Stimulated activated CD8-positive, alpha-beta memory T cell treated with anti-CD3 and anti-CD28 coated beads, Interleukin-2, amount 100 ng/mL, for 1 hour (primary cell): ENCODE measurements at places on chromosomes 1 and 21.

GRCh38 chr1:100773444-100773843 lies 53.9 kb downstream of the VCAM1 start:
- no peak for DNase-seq

- DNase-seq: no peak
These were observed 51.9 kb upstream of the PRRC2C start for GRCh38 chr1:171433451-171433850.

GRCh38 chr1:178634445-178634844 lies 90.6 kb upstream of the RALGPS2 start:
- DNase-seq: no peak

DNA sequence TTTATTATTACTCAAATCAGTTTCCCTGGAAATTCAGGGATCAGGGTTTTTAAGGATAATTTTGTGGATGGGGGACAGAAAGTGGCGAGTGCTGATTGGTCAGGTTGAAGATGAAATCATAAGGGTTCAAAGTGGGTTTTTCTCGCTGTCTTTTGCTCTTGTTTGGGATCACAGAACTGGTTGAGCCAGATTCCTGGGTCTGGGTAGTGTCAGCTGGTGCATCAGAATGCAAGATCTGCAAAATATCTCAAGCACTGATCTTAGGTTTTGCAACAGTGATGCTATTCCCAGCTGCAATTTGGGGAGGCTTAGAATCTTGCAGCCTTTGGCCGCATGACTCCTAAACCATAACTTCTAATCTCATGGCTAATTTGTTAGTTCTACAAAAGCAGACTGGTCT lies 9.3 kb downstream of the CHI3L2 start:
- DNase-seq: no peak

DNA sequence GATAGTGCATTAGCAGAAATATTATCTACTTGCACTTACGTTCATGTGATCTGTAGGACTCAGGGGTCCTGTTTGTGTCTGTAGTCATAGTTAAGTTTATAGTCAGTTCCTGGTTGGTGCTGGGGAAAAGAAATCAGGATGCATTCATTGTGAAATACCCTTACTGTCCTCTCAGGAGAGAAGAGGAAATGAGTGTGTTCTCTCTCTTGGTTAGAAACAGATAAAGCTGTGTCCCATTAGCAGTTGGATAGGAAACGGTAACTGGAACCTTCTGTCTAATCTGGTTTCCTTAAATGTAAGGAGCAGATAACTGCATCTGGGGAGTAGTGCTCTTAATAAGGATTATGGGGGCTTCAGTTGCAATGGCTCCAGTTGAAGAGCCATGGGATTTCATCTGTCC lies 8.9 kb downstream of the SDCCAG8 start:
- DNase-seq: no peak

GRCh38 chr1:184504040-184504954 lies 117.5 kb downstream of the C1orf21 start:
- no peak for DNase-seq

GRCh38 chr1:25523542-25523941 lies 19.9 kb upstream of the LDLRAP1 start:
- no peak for DNase-seq

GRCh38 chr1:78091215-78091813 lies 45.5 kb downstream of the GIPC2 start:
- no peak for DNase-seq

GRCh38 chr1:248793592-248793991 lies 32.1 kb downstream of the SH3BP5L start:
- DNase-seq: no peak

GRCh38 chr21:44686843-44687561 lies 5.0 kb upstream of the KRTAP12-1 start:
- no peak for DNase-seq

DNA sequence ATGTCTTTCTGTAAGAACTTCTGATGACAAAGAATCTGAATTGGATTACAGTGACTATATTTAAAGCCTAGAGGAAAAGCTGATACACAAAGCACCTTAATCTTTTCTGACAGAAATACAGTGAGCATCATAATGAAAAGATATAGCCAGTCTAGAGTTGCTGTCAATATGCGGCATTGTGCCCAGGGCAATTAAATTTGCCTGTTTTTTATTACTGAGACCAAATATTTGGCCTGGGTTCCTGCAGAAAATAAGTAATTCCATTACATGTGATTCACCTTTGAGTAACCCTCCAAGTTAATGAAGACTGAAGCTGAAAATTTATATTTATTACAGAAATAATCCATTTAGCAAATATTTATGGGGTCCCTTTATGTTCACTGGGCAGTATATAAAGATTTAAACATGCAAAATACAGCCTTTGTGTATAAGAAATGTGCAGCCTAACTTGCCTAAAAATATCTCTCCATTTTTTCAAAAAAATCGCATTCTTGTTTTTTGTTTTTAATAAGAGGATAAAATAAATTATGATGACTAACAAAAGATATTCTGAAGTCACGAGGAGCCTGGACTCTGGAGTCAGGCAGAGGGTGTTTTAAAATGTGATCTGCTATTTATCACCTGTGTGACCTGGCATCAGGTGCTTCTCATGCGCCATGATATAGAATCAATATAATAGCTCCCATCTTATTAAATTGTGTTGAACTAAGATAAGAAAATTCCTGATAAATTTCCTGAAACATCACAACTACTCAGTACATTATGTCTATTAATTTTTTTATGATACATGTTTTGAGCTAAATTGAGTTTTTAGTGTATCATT lies 83.6 kb downstream of the SGIP1 start:
- DNase-seq: no peak

DNA sequence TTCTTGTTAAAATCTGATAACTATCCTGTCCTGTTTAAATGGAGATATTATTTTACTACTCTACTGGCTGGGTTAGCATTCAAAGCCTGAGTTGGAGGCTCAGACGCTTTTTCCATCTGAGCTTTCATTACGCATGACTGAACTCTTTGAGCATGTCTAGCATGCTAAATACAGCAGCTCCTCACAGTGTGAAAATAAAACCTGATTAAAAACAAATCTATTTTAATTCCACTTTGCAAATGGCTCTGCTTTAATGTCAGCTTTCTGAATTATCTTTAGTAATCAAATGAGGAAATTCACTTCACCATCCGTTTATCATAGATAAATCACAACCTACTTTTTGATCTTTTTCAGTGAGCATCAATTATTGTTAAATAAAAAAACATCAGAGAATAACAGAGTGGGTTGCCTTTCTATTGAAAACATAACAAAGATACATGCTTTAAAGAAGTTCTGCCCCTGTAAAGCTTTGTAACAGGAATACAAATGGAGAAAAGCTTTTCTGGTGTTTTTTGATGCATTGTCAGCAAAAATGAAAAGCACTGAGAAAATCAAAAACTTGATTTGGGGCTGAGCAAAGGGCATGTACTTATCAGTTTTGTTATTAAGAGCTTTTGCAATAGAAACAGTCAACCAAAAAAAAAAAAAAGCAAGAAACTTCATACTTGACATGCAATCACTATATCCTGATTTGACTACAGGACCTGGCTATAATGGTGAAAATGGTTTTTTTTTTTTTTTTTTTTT lies 3.5 kb upstream of the SPEN start:
- no peak for DNase-seq

- DNase-seq: no peak
These were observed 122.3 kb downstream of the XCL2 start for GRCh38 chr1:168421399-168422004.

DNA sequence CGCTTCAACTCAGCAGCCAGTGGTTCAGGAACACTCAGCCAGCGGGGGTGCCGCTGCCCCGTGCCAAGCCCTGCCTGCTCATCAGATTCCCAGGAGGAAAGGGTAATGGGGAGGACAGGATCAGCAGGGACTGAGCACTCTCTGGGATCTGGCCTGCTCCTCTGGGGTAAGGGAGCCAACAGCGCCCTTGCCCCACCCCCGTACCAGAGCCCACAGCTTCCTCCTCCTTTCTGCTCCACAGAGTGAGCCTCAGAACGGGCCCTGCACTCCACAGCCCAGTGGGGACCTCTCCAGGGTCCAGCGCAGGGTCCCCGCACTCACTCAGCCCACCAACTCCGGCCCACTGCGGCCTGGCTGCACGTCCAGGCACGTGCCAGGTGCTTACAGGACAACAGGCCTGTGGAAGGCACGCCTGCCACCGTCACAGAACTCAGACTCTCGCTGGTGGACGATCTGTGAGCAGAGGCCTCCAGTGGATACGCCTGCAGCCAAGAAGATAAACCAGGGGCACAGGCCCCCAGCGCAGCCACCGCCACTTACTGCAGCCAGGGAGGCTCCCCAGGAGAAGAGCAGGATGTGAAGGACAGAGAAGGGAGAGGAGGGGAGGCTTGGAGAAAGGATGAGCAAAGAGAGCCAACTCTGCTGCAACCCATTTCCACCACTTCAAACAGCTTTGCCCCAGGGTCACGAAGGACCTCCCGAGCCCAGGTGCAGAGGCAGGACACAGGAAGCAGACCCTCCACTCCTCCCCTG lies 2.1 kb downstream of the MEGF6 start:
- DNase-seq: no peak

DNA sequence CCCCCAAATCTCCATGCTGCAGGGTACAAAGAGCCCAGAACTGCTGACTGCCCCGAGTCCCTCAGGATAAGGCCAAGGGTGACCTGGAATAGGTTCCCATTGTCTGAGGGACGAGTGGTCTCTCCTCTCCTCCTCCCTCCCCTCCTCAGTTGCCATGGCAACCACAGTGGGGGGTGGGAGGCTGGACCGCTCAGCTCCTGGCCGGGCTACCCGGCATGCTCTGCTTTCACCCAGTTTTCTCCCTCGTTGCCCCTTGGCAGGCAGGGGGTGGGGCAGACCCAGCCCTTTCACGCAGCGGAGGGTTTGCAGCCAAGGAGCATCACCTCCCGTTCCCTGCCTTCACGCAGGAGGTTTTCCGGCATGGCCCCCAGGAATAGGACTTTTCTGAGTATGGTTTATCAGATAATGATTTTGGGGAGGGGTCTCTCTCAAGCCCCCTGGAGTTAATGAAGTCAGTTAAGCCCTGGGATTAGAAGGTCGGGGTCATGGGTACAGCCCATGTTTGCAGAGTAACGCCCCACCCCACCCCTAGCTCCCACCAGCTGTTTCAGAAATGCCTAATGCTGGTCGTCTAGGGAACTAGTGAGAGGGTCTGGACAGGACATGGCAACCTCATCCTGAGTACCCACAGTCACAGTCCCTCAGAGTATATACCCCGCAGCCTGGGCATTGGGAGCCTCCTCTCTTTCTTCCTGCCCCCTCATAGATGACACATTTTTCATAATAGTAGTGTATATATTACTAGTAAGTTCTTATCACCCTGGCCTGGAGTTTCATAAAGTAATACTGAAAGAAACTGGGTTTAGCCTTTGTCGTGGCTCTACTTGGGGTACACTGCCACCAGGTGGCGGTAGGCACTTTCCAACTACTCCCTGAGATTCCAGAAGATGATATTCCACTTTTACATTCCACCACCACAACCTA lies 20.7 kb downstream of the C1QB start:
- no peak for DNase-seq

- DNase-seq: no peak
These were observed 19.2 kb downstream of the FMO2 start for GRCh38 chr1:171204296-171204695.

GRCh38 chr1:60620087-60620486 lies 462.3 kb upstream of the NFIA start:
- no peak for DNase-seq

DNA sequence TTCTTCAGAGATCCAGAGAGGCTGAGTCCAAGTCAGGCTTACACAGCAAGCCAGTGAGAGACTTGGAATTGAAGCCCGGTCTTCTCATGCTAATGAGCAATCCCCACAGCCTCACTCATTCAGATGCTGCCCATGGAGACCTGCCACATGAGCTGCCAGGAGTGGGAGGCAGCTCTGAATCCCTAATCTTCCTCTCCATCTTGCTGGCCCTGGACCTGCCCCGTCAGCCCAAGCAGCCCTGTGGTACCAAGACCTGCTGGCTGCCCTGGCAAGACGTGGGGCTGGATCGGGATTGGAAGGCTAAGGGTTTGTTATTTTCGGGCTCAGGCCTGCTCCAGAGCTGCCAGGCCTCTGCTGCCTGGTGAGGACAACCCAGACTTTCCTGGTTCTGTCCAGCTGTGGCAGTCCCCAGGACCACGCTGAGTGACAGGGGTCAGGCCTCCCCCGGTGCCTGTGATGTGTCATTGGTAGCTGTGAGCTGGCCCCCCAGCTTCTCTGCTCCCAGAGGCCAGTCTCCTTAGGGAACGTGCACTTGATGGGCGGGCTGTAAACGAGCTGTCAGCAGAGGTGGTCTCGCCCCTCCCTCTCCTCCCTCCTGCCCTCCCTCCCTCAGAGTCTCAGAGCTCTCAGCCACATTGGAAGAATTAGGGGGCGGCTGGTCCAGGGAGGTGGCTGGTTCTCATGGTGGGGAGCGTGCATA lies 135.0 kb downstream of the FOXD2 start:
- no peak for DNase-seq

GRCh38 chr1:59415881-59416280 lies 119.0 kb downstream of the FGGY start:
- DNase-seq: no peak

GRCh38 chr1:234719454-234720251 lies 109.7 kb upstream of the IRF2BP2 start:
- DNase-seq: no peak

DNA sequence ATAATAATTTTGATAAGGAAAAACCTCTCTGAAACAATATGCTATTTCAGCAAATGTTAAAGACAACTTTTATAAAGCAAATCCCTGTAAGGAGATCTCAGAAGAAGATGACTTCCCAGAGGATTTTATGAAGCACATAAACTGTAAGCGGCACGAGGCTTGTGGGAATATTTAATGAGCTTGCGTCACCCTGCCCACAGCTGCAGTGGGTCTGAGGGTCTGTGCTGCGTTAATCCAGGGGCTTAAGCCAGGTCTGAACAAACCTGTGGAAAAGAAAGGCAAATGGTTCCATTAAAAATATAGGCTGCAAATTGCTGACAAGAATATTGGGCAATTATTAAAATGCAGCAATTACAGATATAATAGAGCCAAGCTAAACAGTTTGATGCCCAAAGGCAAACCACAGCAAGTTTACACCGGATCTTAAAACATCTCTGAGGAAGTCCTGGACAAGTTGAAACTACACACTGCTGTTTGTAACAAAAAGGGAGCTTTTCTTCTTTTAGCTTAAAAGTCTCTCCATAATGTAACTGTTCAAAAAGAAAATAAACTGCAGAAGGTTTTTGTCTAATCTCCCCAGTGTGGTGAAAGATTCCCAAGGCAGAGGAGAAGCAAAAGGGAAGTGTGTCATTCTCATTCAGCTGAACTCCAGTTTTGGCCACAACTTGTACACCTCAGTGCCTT lies 21.8 kb downstream of the TGFBR3 start:
- DNase-seq: no peak

DNA sequence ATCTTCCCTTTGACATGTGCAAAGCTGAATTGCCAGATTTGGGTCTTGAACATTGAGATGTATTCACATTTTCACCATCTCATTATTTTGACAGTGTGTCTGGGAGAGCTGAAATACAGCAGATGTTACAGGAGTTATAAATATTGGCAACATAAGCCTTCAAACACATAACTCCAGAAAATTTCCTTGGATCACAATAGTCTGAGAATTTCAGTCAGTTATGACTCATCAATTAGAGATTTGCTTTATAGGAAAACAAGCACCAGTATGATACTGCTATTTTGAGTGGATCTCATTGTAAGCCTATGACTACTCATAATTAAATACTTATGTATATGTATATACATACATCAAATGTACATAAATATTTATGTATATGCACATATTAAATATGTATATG lies 1171.8 kb downstream of the AMY1C start:
- DNase-seq: no peak
